ENCODE measurements at places on chromosomes 2 and 18. TPM values are rescaled to one million over a fixed set of nuclear protein-coding genes. Genes with fewer than 3 reads are reported as not detected.

ABCA12 gene
- not detected for total RNA-seq

CFAP65 gene
- 0.12 TPM for total RNA-seq

IGFBP5 gene
- total RNA-seq: 22.4 TPM

GRCh38 chr2:70738159-70738558 is 29.8 kb downstream of the ADD2 start:
- no peak for DNase-seq

GRCh38 chr2:134301099-134301927 is 47.4 kb downstream of the MGAT5 start:
- peak; percentile 45 for DNase-seq
